ENCODE measurements at places on chromosomes 7 and 10. TPM values are rescaled to one million over a fixed set of nuclear protein-coding genes. Genes with fewer than 3 reads are reported as not detected.

The COBL gene
- total RNA-seq, result 94.1 TPM

The IGF2BP3 gene
- total RNA-seq, result not detected

The C10orf62 gene
- 0.32 TPM for total RNA-seq

The EPO gene
- not detected for total RNA-seq

The GIMAP6 gene
- 23.6 TPM for total RNA-seq

The OPN1SW gene
- not detected for total RNA-seq

The LIPN gene
- 80.5 TPM for total RNA-seq

The AEBP1 gene
- total RNA-seq, result 53.6 TPM

Data from lower leg skin (tissue), 4 donors.